ENCODE measurements at places on chromosomes 12 and 14. TPM values are rescaled to one million over a fixed set of nuclear protein-coding genes. Genes with fewer than 3 reads are reported as not detected.

GRCh38 chr14:26200687-26201086, 397.1 kb downstream of the NOVA1 start:
- no peak for DNase-seq

- no peak for DNase-seq
Measured at GRCh38 chr12:92143258-92143657, 2.4 kb downstream of the BTG1 start.

- no peak for DNase-seq
Measured at GRCh38 chr12:8849876-8850275, 27.5 kb downstream of the A2ML1 start.

GRCh38 chr12:57813111-57813970, 5.2 kb downstream of the AVIL start:
- no peak for DNase-seq

DNA sequence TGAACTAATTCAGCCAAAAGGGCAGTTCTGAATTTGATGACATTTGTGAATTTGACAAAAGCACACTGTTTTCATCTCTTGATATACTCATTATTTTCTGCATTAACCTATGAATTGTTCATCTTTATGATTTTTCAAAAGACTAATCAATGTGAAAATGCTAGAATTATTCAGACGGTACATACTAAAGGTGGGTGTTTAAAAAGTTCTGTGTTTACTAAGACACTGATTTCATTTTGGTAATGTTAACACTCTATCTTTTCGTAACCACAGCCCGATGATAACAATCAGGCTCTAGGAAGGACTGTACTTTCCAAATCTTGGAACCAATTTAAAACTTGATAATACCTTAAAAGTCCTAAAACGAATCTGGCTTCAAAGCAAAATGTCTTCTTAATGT, 9.4 kb downstream of the AKAP5 start:
- no peak for DNase-seq

GRCh38 chr12:101298426-101298825, 18.5 kb downstream of the UTP20 start:
- DNase-seq, result no peak

The CCDC198 gene
- polyA plus RNA-seq, result 416 TPM

DNA sequence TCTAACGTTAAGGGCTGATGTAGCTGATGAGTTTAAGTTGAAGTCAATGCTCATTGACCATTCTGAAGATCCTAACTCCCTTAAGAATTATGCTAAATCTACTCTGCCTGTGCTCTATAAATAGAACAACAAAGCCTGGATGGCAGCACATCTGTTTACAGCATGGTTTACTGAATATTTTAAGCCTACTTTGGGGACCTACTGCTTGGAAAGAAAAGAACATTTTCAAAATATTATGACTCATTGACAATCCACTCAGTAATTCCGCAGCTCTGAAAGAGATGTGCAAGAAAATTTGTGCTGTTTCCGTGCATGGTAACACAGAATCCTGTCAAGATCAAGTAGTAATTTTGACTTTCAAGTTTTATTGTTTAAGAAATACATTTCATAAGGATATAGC, 35.0 kb upstream of the NAV3 start:
- no peak for DNase-seq

The NGDN gene
- polyA plus RNA-seq, result 68.6 TPM

- no peak for DNase-seq
Measured at GRCh38 chr14:68587931-68588330, 204.9 kb downstream of the ZFP36L1 start.

The RASAL1 gene
- polyA plus RNA-seq, result 7.1 TPM

GRCh38 chr14:61285364-61285763, 4.2 kb upstream of the TMEM30B start:
- no peak for DNase-seq

DNA sequence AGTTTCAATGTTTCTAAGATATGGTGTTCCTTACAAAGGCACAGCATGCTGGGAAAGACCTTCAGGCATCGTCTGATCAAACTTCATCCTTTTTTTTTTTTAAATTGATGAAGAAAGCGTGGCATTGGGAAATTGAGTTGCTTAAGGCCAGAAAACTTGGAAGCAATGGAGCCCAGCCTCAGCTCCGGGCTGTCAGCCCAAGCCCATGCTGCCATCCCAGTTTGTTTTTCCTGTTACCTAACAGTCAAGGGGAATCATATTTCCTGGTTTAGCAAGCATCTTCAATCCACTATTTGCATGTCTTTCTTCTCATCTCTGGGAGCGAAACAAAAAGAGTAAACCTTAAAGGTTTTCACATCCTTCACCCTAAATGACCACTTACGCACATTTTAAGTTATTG, 200.2 kb downstream of the CHST11 start:
- DNase-seq, result no peak

- no peak for DNase-seq
Measured at GRCh38 chr12:113198296-113198695, 12.8 kb downstream of the RITA1 start.

DNA sequence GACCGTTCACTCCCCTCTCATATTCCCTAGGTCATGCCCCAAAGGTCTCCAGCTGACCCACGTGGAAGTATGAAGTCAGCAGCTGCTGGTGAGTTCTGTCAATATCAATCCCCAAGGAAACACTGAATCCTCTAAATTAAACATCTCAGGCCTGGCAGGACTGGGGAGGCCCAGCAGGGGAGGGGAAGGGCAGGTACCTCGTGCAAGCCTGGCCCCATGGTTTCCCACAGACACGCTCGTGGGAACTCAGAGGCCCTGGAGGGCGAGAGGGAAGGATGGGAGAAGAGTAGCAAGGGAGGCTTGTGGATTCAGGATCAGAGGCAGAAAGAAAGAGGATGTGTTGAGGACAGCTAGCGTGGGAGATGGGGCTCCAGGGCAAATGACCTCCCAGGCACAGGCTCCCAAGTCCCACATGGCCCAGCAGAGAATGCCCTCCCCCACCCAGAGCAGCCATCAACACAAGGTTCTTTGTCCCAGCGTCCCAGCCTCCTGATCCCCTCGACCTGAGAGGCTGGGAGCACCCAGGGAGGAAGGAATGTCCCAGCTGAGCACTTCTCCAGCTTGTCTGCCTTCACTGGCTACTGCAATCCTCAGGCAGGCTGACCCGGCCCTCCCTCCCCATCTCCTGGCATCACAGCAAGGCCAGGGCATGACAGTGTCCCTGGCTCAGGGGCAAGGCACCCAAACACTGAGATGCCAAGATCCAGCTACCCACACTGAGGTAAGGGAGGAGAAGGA, 20.1 kb upstream of the RPLP0 start:
- no peak for DNase-seq

GRCh38 chr14:101854366-101854765, 92.9 kb downstream of the PPP2R5C start:
- DNase-seq, result no peak

The DHRS1 gene
- polyA plus RNA-seq, result 54.8 TPM

DNA sequence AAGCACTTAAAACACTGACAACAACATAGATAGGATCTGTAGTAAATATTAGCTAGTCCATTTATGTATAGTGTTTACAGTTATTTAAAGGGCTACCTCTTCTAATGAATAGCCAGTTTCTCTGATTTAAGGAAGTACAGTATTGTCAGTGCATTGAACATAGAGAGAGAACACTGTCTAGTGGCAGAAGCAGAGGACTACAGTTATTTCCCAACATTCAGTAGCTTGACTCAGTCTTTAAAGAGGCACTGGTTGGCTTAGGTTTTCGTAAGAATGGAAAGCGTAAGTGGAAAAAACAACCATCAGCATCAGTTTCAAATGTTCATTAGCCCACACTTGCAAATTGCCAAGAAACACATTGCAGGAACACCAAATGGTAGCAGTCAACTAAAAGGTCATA, 125.0 kb upstream of the HMGA2 start:
- no peak for DNase-seq

DNA sequence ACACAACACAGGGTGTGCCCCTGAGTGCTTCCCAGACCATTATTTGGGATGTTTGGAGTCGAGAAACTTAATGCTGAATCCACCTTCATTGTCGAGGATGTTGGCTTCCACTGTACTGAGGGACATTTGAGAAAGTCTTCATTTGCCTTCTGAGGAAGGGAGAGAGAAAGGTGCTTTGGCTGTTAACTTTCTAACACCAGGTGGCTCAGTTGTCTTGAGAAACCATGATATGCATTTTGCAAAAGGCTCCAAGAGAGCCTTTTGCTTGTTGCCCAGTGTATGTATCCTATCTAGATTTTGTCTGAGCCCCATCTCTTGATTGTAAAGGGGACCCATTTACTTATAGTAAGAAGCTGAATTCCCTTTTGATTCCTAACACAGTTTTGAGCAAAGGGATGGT, 28.6 kb upstream of the NRXN3 start:
- DNase-seq, result no peak

DNA sequence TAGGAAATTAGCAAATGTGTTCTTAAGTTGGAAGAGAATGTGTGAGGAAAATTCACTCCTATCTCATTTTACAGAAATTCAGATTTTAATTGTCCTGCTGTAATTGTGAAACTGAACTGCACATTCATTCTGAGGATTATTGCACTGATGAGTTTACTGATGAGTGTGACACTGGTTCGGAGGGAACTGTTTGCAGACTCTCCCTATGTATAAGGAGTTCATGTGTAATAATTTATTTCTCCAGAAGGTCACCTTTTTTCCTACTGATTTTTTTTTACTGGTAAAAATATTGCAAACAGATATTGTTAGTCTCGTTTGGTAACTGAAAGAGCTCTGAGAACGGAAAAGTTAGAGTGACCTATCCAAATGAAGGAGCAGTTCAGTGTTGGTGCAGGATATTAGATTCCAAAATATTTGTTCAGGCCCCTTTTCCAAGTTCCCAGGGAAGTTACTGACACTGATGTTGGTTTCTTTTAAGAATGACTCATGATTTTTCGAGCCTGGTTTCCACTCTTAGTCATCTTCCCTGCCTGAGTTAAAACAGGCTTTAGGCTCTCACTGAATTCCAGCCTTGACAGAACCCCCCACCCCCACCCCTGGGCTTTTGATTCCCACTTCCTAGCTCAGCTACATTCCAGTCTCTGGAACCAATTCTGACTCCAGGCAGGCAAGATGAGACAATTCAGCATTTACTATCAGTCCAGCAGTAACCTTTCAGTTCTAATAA, 18.4 kb downstream of the ANO6 start:
- no peak for DNase-seq

The FOXN4 gene
- 3.5 TPM for polyA plus RNA-seq

- DNase-seq, result no peak
Measured at GRCh38 chr14:92470811-92471210, 42.8 kb upstream of the RIN3 start.

The BTBD7 gene
- polyA plus RNA-seq, result 33.3 TPM

DNA sequence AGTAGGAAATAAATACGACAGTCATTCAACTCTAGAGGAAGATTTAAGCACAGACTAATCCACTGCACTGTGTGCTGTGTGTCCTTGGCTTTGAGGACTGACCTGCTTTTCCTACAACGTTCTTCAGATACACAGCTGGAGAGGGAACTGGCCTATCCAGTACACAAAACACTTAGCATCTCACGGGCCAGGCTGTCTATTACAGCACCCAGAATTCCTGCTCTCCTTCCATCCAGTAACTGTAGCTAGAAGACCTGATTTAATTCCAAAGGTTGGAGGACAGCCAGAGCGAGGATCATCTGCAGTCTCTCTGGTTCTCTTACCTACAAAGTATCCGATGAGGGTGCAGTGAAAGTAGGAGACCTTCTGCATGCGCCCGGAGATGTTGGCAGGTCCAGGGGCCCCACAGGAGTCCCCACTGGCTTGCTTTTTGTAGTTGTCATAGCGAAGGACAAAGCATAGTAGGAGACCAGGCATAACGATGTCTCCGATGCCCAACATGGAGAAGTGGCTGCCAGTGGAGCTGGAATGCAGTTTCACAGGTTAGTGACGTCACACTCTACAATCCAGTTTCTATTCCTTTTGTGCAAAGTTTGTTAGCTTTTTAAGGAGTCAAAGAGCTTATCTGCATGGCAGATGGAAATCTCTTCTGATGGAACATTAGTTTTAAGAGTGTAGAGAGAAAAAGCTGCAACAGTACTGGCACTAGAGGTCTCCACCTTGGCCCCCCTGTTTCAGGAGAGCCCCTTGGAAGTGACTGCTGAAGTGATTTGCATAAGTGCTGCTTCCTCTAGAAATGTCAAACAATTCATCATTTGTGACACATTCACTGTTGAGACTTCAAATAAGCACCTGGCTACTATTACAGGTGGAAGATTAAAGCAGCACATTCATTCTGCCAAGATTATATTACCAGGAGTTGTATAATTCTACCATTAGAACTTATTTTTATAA, 41.7 kb downstream of the ACADS start:
- DNase-seq, result no peak

Measured in left renal pelvis (tissue), 4 donors.